CD4-positive, alpha-beta T cell treated with Interleukin-6 for 4 hours (primary cell): ENCODE measurements at places on chromosomes 7 and 10.

- no peak for DNase-seq
These were observed 590.4 kb upstream of the PFKP start for GRCh38 chr10:2476812-2477553.

DNA sequence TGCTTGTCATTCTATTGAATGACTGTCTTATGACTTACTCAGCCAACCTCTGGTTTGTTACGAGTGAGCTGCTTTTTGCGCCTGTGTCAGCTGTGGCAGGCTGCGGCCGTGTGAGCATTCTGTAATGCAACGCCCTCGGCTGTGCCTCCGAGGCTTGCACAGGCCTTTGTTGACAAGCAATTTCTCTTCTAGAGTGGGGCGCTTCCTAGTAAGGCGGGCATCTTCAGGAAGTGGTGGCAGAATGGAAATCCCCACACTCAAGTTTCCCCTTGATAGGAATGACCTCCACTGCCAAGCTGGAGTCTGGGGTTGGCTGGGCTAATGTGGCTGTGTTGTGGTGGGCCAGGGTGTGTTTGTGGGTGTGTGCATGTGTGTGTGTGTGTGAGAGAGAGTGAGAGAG, 20.2 kb upstream of the TMEM178B start:
- peak; percentile 45 for DNase-seq

DNA sequence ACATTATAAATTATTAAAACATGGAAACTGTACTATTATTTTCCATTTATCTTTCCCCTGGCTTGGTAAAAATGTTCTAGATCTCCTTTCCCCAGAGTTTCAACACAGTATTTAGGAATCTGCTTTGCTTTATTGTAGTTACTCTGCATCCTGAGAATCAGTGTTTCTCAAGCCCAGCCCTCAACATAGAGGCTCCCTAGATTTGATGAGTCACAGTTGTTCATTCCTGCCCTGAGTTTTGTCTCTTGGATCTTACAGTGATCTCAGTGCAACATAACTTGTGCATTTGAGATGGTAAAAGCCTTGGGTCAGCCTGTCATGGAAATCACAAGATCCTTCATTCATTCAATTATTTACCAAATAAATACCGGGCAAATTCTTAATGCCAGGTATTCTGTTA, 63.0 kb downstream of the VAX1 start:
- no peak for DNase-seq

GRCh38 chr7:11833431-11833830, 1.4 kb upstream of the THSD7A start:
- no peak for DNase-seq

- no peak for DNase-seq
These were observed 129.9 kb downstream of the WDR37 start for GRCh38 chr10:1185911-1186682.

DNA sequence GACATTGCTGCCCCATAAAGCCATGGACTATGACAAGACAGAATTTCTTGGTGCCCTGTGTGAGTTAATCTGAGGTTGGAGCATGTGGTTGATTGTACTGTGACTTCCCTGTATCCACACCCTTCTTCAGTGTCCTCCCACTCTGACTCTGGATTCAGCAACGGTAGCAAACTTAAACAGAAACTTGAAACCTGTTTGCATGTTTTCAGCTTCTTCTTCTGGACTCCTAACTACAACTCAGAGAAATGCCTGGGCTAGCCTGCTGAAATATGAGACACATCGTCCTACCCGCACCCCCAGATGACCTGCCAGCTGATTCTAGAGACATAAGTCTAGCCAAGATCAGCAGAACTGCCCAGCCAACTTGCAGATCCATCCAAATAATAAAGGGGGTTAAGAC, 78.4 kb downstream of the IPMK start:
- DNase-seq = no peak

DNA sequence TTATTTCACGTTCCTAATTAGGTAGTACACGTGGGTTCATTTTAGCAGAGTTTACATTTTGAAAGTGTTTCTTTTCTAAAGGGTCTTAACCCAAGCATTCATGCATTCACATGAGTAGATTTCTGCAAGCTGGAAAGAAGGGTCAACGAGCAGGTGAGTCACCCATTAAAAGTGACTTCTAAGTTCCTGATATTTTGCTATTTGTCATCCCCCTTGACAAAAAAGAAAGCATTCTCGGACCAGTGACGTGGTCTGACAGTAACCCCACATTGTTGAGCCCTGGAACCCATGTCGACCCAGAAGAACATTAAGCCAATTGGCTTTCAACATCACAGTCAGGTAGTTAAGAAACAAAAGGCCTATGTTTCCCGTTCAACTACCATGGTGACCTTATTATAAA, 49.6 kb downstream of the ABCB5 start:
- no peak for DNase-seq

- no peak for DNase-seq
These were observed 86.1 kb upstream of the PCBD1 start for GRCh38 chr10:70974351-70974901.

DNA sequence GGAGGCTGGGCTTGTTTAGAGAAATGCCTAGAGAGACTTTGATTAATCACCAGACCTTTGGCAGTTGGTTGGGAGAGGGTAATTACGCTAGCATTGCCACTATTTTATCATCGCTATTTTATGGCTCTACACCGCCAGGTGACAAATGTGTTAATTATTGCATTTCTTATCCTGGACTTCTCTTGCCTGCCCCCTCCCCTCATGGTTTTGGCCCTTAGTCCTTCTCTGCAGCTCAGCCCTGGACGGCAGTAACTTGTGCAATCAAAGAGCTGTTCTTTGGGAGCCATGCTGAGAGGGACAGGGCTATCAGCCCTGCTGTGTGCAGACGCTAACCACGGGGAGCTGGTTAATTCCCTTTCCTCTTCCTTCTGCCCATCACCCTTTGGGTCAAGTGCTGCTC, 585.0 kb downstream of the AUTS2 start:
- no peak for DNase-seq

GRCh38 chr7:100575746-100576383, 2.2 kb upstream of the SAP25 start:
- DNase-seq = no peak

GRCh38 chr10:5932345-5932744, 42.3 kb downstream of the FBH1 start:
- no peak for DNase-seq

DNA sequence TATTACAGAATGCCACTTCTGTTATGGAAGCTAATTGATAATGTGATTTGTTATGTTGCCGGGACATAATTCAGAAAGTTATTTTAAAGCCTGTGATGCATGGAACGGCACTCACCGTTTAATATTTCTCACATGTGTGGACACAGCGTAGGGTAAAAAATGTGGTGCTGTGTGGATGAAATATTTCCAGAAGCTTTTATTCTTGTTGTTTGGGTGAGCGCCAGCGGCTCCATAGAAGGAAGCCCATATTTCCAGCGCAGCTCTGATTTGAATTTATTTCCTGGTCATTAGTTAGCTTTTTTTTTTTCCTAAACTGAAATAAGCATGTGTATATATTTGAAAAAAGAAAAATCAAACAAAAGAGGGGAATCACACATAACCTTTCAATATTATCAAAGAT, 20.2 kb upstream of the NKX6-2 start:
- no peak for DNase-seq

- DNase-seq = no peak
These were observed 658 bp upstream of the PTPRN2 start for GRCh38 chr7:158588085-158588877.

DNA sequence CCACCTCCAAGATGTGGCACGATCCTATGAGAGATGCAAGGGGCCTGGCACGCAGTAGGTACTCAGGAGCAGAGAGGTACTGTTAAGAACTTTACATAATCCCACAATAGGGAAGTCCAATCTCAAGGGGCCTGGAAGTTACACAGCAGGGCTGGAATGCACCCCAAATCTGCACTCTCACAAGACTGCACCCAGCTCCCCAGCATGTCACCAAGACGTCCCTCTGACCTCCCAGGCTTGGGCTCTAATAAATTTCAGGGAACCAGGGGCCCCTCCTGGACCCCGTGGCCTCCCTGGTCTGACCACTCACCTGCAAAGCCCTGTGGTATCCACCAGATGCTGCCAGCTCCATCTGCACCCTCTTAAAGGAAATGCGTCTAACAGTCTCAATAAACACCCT, 94.9 kb downstream of the OAT start:
- DNase-seq = no peak

GRCh38 chr7:76196786-76197185, 4.9 kb upstream of the SRRM3 start:
- no peak for DNase-seq

GRCh38 chr10:50544095-50544856, 79.5 kb downstream of the SGMS1 start:
- no peak for DNase-seq

GRCh38 chr10:81145975-81146374, 608.3 kb downstream of the SH2D4B start:
- no peak for DNase-seq

DNA sequence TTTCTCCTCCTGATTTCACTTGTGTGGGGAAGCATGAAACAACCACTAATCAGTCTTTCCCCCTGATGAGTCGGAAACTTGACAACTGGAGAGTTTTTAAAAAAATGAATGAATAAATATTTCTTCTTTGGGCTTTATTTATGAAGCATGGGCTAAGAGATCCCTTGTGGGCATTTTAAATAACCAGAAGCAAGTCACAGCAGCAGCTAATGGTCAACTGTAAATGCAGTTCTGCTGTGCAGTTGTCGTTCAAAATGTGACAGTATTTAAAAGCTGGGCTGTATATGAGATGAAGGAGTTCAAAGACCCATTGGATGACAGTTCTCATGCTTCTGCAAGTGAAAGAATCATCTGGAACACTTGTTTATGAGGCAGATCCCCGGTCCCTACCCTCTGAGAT, 54.1 kb downstream of the STEAP1B start:
- no peak for DNase-seq
